ENCODE measurements at places on chromosomes 7 and 10.

DNA sequence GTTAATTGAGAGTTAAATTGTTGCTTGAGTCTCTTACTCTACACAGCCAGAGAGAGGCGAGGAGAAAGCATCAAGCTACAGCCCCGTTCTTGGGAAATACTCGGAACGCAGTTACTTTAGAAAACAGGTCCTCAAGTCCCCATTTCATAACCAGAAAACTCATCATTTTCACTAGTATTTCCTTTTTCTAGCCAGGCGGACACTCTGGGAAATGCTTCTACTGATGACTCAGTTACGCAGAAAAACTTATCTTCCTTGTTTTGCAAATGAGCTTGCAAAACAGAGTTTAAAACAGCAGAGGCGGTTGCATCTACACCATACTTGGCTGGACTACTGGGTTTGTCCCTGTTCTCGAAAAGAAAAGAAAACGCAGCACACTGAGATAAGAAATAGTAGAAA, 111.4 kb upstream of the FGFR2 start:
- no peak for DNase-seq

DNA sequence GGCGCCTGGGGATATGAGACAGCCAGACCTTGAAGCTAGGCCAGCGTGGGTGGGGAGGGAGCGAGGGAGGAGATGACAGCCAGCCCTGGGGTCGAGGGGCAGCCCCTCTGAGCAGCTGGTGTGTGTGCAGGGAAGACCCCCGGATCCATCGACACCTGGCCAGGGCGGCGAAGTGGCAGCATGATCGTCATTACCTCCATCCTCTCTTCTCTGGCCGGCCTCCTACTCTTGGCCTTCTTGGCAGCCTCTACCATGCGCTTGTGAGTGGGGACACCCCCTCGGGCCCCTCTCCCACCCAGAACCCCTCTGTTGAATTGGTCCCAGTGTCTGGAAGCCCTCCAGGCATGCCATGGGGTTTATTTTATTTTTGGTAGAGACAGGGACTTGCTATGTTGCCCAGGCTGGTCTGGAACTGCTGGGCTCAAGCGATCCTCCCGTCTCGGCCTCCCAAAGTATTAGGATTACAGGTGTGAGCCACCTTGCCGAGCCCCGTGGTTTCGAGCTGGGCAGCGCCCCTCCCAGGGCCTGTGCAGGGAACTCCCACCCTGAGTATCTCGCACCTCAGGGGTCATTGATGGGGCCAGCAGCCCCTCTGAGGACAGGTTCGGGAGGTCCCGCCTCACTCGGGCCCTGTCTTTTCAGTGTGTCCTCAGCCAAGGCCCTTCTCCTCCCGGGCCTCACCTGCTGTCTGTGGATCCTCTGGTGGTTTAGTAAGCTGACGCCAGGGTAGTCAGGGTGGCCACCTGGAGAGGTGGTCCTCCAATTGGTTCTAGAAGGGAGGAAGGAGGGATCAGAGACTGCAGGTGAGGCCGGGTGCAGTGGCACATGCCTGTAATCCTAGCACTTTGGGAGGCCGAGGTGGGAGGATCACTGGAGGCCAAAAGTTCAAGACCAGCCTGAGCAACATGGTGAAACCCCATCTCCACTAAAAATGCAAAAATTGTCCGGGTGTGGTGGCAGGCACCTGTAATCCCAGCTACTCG, 3.8 kb downstream of the UPK3B start:
- DNase-seq = no peak

- no peak for DNase-seq
Measured at GRCh38 chr7:74351836-74352235, 62.6 kb downstream of the CLIP2 start.

- DNase-seq = no peak
Measured at GRCh38 chr7:42319631-42320030, 82.6 kb upstream of the GLI3 start.

DNA sequence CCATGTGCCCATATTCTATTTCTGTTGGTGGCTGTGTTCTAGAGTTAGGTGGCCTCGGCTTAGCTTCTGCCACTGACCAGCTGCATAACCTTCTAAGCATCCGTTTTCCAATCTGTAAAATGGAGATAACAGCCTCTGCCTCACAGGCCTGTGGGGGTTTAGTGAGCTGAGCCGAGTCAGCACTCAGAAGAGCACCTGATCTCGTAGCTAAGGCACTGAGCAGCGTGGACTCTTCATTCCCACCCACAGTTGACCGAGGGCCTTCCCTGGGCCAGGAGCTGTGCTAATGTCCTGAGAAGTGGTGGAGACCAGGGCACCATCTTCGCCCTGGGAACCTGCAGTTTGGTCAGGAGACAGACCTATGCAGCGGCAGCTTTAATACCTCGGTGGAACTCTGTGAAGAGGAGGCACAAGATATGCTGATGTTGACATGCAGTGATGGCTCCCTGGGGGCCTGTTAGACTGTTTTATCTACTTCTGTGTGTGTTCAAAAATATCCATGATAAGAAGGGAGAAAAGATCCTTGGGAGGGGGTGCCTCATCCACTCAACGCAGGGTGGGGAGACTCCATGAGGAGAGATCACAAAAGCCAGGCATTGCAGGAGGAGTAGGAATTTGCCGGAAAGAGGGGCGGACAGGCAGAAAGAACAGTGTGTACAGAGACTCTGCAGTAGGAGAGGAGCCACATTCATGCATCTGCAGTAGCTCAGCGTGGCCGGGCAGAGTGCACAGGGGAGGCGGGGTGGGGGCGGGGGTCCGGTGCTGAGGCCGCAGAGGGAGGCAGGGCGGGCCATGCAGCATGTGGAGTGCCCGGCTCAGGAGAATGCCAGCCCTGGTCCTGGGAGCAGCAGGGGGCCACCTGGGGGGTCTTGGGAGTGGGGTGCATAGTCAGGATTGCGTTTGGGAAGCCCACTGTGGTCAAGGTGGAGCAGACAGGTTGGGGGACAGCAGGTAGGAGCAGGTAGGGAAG, 136.8 kb downstream of the C10orf105 start:
- DNase-seq = no peak

GRCh38 chr7:33393770-33394169, 264.4 kb downstream of the BBS9 start:
- DNase-seq = no peak

All from activated CD4-positive, alpha-beta T cell treated with anti-CD3 and anti-CD28 coated beads, Interleukin-2, amount 50 U/mL, for 16 hours (primary cell).